ENCODE measurements at places on chromosomes 13 and 19.
A peak's percentile ranks its signal among the peaks of the same experiment; 100 is the strongest.

- DNase-seq, result no peak
Measured at GRCh38 chr13:99303863-99304521, 3.2 kb downstream of the GPR183 start.

- no peak for DNase-seq
Measured at GRCh38 chr13:46170687-46171086, 11.3 kb downstream of the LCP1 start.

DNA sequence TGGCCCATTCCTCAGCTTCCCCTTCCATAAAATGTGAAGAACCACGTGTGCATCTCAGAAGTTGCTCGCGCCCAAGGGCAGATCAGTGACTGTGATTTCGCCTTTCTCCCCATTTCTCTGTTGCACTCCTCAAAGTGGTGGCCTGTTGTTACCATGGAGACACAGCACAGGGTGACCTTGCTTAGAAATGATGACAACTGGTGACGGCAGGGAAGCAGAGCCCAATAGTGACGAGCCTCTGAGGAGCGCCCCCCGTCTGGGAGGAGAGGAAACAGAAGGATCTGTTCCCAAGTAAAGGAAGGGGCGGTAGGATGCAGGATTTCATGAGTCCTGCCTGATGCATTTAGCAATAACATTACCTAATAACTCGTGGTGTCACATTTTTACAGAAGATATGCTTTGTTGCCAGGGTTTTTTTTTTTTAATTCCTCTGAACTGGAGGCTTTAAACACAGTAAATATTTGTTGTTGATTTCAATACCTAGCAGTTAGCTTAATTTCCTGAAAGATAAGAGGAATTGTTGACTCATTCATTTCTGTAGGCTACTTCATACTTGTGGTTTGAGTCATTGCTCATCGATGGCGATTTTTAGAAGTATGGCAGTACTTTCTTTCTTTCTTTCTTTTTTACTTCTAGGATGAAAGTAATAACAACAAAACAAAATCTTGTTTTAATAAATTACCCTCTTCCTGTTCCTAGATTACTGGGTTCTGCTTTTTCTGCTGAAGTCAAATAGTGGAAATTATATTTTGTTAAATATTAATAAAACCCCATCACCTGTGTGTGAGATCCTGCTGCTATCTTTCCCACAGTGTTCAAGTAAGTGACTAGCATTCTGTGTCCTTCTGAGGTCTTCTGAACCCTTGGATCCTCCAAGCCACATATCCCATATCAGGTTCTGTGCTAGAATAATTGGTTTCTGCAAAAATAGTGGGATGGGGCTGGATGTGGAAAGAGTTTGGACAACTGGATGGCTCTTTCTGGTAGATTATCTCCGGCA, 36.0 kb downstream of the MBNL2 start:
- DNase-seq, result peak; percentile 55

- DNase-seq, result peak; percentile 87
Measured at GRCh38 chr19:3440082-3440481, 40.2 kb downstream of the SMIM24 start.

DNA sequence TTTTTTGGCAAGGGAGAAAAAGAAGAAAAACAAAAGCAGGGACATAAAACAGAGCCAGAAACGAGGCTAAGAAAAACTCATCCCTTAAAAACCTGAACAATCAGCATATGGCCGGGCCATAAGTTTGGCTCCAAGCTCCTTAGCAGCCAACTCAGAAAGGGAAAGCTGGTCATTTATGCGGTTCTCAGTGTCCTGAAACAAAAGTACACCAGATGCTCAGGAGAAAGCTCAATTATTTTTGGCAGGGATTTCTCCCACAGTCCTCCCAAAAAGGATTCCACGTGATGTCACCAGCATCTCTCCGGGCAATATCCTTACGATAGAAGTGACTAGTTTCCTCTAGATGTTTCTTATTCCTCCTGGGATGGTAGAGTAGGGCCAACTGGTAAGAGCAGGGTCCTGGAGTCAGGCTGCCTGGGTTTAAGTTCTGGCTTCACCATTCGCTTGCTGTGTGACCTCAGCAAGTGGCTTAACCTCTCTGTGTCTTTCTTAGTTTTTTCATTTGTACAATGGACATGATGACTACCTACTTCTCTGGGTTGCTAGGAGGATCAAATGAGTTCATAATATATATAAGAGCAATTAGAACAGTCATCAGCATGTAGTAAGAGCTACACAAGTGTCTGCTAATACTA, 34.0 kb downstream of the PIN1 start:
- DNase-seq, result no peak

DNA sequence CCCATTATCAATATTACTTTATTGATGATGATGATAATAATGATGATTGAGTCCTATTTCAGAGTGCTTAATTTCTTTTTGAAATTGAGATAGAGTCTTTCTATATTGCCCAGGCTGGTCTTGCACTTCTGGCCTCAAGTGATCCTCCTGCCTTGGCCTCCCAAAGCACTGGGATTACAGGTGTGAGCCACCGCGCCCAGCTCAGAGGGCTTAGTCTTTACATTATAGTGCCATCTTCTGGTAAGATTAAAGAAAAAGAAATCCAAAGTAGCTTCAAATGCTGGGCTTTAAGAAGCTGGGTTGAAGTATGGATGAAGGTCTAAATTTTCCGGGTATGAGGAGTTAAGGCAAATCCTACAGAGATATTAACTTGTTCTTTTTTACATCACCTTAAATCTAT, 3.4 kb upstream of the ZNF333 start:
- peak; percentile 25 for DNase-seq

- DNase-seq, result no peak
Measured at GRCh38 chr19:47151627-47152026, 21.0 kb downstream of the SAE1 start.

GRCh38 chr19:43504426-43505185, at the start of gene PHLDB3:
Gene PHLDB3, minus strand, starts transcription at chr19:43504746. Its CDS starts 628 bp downstream, at chr19:43504118.
- DNase-seq, result peak; percentile 44

GRCh38 chr19:40433391-40434216, 7.8 kb upstream of the SERTAD1 start:
- peak; percentile 80 for DNase-seq

- peak; percentile 46 for DNase-seq
Measured at GRCh38 chr13:20118268-20119140, 42.3 kb downstream of the GJA3 start.

- peak; percentile 64 for DNase-seq
Measured at GRCh38 chr19:10431943-10432735, 11.8 kb downstream of the PDE4A start.

DNA sequence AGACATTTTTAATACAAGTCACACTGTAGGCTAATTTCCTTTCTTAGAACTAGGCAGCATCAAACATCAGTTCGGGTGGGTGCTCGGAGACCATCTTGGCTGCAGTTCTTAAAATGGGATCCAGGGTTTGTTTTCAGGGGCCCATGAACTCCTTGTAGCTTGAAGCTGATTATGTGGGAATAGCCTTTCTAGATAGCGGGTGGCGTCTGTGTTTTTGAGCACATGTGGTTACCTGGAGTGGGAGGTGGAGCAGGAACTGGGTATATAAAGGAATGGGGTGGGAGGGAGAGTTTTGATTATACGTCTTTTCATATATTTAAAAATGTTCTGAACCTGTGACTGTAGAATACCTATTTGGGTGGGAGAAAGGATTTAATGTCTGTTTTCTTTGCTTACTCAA, 12.9 kb downstream of the CLPTM1 start:
- no peak for DNase-seq

DNA sequence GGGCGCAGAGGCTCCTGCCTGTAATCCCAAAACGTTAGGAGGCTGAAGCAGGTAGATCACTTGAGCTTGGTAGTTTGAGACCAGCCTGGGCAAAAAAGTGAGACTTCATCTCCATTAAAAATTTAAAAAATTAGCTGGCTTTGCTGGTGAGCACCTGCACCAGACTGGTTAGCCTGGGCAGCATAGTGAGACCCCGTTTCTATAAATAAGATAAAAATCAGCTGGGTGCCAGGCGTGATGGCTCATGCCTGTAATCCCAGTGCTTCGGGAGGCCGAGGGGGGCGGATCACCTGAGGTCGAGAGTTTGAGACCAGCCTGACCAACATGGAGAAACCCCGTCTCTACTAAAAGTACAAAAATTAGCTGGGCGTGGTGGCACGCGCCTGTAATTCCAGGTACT, 32.4 kb downstream of the DPRX start:
- no peak for DNase-seq

DNA sequence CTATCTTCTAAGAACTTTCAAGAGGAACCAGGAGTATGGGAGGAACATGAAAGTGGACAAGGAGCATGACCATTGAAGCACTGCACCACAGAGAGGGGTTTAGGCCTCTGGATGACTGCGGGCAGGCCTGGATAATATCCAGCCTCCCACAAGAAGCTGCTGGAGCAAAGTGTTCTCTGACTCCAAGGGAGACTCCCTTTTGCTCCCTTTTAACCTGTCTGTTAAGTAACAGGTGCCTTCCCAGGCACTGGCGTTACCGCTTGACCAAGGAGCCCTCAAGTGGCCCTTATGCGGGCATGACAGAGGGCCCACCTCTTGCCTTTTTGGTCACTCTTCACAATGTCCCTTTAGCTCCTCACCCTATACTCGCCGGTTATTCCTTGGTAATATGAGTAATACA, 666.2 kb downstream of the SLITRK6 start:
- DNase-seq, result no peak

- DNase-seq, result no peak
Measured at GRCh38 chr19:52935434-52935833, 12.2 kb upstream of the ZNF888 start.

DNA sequence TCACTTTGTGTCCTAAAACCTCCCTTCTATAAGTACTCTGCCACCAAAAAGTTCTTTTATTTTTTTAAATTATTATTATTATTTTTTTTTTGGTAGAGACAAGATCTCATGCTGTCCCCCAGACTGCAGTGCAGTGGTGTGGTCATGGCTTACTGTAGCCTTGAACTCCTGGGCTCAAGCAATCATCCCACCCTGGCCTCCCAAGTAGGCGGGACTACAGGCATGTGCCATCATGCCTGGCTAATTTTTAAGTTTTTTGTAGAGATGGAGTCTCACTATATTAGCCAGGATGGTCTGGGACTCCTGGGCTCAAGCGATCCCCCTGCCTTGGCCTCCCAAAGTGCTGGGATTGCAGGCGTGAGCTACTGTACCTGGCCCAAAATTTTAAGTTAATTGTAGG, 29.1 kb upstream of the GPI start:
- DNase-seq, result no peak

DNA sequence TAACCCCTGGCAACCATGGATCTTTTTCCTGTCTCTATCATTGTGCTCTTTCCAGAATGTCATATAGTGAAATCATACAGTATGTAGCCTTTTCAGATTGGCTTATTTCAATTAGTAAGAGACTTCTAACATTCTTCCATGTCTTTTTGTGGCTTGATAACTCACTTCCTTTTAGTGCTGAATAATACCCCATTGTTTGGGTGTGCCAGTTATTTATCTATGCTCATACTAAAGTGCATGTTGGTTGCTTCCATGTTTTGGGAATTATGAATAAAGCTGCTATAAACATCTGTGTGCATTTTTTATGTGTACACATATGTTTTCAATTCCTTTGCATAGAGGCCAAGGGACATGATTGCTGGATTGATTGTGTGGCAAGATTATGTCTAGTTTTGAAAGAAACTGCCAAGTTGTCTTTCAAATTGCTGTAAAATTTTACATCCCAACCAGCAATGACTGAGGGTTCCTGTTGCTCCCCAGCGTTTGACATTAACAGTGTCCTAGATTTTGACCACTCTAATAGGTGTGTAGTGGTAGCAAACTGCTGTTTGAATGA, 358.9 kb downstream of the ITGBL1 start:
- no peak for DNase-seq

DNA sequence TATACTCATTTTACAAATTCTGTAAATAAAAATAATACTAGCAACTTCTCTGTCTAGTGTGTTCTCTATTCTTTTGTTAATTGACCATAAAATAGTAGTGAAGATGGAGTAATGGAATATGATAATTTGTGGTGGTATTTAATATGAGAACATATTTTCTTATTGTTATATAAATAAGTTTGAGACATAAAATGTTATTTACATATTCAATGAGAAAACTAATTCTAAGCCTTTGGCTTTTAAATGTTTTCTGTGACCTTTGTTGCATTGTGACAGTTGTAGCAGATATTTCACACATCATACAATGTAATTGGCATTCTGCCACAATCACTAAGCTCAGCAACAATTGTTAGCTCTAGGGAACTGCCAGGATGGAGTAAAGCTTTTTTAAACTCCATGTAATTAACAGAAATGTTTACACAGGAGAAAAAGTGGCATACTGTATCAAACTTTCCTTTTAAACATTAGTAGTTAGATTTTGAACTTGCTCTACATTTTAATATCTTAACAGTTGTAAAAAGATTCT, 562.1 kb upstream of the PCDH9 start:
- DNase-seq, result no peak

- DNase-seq, result no peak
Measured at GRCh38 chr19:1073063-1073955, 6.3 kb downstream of the ARHGAP45 start.

DNA sequence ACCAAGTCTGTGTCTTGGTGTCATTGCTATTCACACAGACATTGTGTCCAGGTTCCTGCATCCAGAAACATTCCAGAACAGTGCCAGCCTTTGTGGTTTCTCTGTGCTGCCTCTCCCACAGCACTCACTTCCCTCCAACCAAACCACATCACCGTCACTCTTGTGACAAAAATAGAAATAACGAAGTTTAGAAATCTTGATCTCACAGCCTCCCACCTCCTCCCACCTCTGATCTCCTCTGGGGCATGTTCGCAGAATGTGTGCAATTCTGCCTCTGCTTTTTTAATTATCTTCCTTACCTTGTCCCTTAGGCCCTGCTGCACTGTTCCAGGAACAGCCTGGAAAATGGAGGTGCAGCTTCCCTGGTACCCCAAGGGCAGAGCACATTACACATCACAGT, 8.7 kb upstream of the SERPINE3 start:
- DNase-seq, result no peak

DNA sequence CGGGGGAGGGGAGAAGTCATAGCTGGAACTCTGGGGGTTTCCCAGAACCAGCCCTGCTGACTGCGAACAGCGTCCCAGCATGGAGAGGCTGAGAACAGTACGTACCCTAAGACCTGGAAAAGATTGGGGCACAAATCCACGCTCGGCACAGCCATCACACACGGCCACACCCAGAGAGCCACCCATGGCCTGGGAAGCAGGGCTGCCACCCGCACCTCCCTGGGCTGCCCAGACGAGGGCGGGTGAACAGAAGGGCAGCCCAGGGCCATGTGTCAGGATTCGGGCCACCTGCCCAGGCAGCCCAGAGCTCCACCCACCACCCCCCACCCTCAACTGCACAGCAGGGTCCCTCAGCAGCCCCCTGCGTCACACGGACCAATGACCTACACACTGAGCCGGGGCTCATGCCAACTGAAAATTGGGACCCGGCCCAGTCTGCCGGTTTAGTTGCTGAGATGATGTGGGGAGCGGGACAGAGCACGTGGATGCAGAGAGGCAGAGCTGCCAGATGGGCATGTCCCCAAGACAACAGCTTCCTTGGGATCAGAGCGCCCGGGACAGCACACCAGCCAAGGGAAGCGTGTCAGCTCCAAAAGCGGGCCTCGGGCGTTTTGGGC, 8.5 kb downstream of the UBXN6 start:
- DNase-seq, result no peak
